ENCODE measurements at places on chromosomes 3 and 15.
A peak's percentile ranks its signal among the peaks of the same experiment; 100 is the strongest.

DNA sequence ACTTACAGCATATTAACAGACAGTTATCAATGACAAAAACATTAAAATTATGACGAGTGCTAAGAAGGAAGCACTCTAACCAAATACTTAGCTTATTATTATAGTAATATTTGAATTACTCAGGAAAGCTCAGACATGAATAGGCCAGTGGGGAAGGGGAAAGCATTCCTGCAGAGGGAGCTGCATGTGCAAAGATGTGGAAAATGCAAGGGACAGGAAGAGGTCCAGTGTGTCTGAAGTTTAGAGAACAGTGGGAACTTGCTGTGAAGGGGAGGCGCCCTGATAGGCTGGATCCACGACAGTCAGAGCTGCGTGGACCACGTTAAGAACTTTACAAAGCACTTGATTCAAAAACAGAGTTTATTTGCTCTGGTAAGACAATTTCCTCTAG, 1.2 kb upstream of the SPICE1 start:
- no peak for DNase-seq

GRCh38 chr3:73661265-73661664, 36.5 kb upstream of the PDZRN3 start:
- peak; percentile 74 for DNase-seq

GRCh38 chr3:151168269-151169094, 34.5 kb downstream of the GPR171 start:
- DNase-seq, result peak; percentile 73

DNA sequence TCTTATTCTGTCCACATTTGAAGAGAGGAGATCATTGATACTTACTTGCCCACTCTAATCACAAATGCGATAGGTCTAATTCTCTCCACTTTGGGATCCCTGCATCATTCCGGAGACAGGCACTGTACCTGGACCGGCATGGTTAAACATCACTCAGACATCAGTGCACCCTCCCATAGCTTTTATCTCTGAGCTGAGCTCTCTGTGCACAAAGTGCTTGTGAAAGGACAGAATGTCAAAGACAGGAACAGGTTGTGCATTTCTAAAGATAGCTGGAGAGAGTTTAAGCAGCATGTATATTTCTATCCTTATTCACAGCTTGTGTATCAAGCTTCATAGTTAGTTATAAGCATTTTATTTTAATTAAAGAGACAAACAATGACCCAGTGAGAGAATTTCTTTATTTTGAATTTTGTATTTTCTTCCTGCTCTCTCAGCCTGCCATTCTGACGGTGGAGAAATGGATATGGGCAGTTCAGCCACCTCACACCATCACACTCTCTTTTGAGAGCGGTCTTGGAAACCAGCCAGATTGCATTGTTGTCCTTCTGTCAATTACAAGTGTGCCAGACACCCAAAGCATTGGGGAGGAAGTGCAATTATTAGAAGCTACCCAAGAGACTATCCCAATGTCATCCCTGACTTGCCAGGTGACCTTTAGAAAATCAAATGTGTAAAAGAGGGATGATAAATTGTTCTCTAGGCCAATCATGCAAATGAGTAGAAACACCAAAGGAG, 65.2 kb upstream of the CHL1 start:
- DNase-seq, result no peak

GRCh38 chr15:49987198-49987785, 131.7 kb downstream of the ATP8B4 start:
- DNase-seq, result peak; percentile 40

DNA sequence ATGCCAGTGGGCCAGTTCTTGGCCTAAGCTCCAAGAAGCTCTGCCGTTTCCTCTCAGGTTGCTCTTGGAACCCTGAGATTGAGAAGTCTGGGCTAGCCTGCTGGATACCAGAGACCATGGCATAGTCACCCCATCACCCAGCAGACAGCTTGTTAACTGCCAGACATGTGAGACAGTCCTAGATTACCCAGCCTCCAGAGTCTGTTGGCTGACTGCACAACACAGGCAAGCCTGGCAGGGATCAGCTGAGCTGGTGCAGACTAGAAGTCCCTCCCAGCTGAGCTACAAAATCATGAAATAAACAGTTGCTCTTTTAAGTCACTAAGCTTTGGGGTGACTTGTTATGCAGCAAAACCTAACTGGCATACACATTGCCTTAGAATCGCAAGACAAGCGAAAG, 5.2 kb downstream of the ANAPC13 start:
- no peak for DNase-seq

- DNase-seq, result peak; percentile 8
Observed at GRCh38 chr3:43696441-43696840, 5.7 kb downstream of the ABHD5 start.

- peak; percentile 73 for DNase-seq
Observed at GRCh38 chr3:171056528-171056927, 30.0 kb upstream of the SLC2A2 start.

GRCh38 chr15:82056958-82057823, 11.4 kb upstream of the MEX3B start:
- DNase-seq, result no peak

DNA sequence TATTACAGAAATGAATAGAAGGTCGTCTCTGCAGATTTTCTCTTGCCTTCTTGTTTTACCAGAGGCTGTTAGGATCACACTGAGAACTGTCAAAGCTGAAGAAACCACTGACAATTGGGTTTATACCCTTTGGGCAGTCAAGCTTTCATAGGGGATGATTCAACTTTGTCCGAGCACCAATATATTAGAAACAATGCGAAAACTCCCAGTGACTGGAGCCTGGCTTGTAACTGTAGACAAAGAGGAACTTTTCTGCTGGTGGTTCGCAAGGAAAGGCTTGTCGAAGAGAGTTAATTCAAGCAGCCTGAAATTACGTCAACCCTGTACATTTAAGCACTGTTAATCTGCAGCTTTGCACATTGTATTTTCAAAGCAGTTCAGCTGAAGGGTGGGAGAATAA, 193.2 kb upstream of the ZNF385D start:
- DNase-seq, result peak; percentile 12

GRCh38 chr3:190556351-190556750, 42.5 kb downstream of the IL1RAP start:
- DNase-seq, result no peak
